Urinary bladder (tissue), 4 donors: ENCODE measurements at places on chromosomes 2 and 18.

- no peak for DNase-seq
Observed at GRCh38 chr18:6859676-6860422, 130.3 kb downstream of the ARHGAP28 start.

- DNase-seq, result no peak
Observed at GRCh38 chr2:54120950-54121349, 5.5 kb downstream of the ACYP2 start.

DNA sequence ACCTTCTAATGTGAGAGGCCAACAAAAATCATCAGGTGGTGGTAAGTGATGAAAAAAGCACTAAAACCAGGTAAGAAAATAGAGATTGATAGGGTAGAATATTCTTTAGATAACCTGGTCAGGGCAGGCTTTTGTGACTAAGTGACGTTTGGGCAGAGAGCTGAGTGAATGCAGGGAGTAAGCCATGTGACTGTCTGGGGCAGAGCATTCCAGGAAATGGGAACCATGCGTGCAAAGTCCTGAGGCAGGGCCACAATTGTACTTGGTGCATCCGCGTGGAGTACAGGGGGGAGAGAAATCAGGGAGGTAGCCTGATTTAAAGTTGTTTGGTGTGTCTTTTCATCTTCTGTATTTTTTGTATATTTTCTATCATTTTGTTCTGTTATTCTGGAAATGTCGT lies 102.5 kb downstream of the LYPD6B start:
- DNase-seq, result no peak

- no peak for DNase-seq
Observed at GRCh38 chr2:127170021-127170420, 50.1 kb downstream of the CYP27C1 start.

DNA sequence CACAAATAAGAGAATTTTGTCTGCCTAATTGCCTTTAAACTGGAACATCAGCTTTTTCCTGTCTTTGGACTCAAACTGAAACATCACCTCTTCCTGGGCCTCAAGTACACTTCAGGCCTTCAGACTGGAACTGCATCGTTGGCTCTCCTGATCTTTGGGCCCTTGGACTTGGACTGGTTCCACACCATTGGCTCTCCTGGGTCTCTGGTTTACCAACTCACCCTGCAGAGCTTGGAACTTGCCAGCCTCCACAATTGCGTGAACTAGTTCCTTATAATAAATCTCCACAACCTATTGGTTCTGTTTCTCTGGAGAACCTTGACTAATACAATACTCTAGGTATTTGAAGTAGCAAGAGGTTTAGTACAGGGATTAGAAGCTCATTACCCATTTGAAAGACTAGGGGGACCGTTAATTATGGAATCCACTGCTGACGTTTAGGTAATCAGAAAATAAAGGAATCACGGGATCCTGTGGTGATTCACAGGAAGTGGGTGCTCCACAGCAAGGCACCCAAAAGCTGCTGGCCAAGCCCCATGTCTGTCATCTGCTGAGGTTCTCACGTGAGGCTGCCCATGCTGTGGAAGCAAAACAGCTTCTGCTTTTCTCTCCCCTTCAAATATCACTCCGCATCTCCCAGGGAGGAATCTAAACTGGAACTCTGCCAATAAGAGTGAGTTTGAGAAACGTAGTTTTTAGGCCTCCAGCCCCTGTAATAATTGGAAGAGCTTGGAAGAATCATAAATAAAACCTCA lies 20.0 kb upstream of the SGPP2 start:
- no peak for DNase-seq

GRCh38 chr2:8337321-8337720 lies 344.5 kb upstream of the ID2 start:
- DNase-seq, result no peak

GRCh38 chr2:62305421-62306176 lies 109.7 kb downstream of the B3GNT2 start:
- no peak for DNase-seq

DNA sequence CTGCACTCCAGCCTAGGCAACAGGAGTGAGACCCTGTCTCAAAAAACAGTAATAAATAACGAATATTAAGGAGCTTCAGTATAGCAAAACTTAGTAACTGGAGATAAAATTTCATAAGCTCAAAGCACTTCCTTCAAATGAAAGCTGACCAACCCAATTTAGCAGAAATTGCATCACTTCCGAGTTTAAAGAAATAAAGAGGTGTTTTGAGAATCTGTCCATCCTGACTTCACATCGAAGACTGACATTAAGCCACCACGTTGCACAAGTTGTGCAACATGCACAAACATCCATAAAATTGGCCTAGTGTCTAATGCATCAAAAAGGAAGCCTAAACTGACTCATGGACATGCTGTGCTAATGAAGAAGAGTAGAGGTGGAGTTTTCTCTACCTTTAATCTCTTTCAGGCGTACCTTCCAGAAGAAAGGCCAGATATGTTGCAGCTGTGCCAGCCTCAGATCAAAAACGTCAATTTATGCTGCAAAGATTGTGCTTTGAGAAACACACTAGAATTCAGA lies 7.7 kb upstream of the DSG3 start:
- no peak for DNase-seq

GRCh38 chr2:181575650-181576025 lies 81.3 kb downstream of the CERKL start:
- DNase-seq, result no peak

- no peak for DNase-seq
Observed at GRCh38 chr2:198775737-198776136, 682.0 kb downstream of the SATB2 start.

DNA sequence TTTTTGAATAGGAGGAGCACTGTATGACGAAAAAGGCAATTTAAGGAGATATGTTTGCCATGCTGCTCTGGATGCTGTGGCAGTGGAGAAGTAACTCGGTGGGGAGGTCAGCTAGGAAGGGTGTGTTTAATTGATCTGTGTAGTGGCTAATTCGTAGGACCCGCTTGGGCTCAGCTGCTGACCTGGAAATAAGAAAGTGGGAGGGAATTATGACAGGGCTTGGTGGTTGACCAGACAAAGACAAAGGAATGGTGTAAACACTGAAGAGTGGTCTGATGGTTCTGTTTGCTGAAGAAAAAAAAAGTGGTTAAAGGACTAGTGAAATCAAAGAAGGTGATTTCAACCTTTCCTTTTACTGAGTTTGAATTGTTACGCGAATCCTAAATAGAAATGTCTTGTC lies 146.0 kb downstream of the MAP4K4 start:
- DNase-seq, result no peak

- no peak for DNase-seq
Observed at GRCh38 chr2:127342101-127342500, 45.7 kb downstream of the MAP3K2 start.

DNA sequence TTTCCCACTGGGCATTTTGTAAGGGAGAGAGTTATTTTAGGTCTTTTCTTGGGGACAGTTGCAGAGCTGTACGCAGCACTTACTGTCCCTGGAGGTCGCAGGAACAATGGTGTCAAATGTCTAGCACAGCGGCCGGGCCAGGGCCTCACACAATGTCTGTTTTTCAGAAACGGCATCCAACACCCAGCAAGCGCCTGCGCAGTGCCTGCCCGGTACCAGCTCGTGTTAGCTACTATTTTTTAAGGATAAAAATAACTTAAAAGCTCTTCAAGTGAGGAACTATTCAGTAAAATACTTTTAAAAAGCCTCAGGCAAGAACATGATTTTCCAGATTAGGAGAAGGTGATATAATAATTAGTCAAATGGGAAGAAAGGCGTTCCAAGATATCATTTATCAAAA lies 90.0 kb downstream of the MBP start:
- no peak for DNase-seq

DNA sequence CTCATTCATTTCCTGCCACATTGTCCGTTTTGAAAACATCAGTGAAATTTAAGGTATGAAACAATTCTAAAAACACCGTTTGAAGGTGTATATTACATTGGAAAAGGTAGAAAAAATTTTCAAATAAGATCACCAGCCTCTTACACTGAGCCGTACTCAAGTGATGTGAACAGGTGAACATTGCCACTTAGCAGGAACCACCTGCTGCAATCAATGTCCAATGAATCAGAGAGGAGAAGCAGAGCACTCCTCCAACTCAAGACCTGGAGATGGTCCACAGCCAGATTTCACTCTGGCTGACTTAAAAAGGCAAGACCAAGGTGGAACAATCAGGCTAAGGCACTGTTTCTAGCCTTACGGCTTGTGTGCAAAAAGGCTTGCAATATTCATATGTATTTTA lies 110.3 kb upstream of the TTN start:
- no peak for DNase-seq

DNA sequence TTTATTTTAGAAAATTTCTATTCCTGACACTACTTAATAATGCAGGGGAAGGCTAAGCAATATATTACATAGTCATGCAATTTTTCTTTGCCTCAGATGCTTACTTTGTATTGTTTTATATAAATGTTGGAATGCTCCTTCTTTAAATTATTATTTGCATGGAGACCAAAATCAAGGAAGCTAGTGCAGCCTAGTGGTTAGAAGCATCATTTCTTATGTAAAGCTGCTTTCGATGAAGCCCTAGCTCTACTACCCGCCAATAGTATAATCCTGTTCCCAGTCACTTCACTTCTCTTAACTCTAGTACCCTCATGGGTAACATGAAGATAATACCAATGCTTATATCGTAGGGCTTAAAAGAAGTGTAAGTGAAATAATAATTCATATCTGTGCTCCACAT lies 198.9 kb downstream of the LRATD1 start:
- DNase-seq, result no peak

- no peak for DNase-seq
Observed at GRCh38 chr18:79792096-79792987, 5.4 kb upstream of the KCNG2 start.

- no peak for DNase-seq
Observed at GRCh38 chr2:23566241-23567142, 181.5 kb downstream of the KLHL29 start.

DNA sequence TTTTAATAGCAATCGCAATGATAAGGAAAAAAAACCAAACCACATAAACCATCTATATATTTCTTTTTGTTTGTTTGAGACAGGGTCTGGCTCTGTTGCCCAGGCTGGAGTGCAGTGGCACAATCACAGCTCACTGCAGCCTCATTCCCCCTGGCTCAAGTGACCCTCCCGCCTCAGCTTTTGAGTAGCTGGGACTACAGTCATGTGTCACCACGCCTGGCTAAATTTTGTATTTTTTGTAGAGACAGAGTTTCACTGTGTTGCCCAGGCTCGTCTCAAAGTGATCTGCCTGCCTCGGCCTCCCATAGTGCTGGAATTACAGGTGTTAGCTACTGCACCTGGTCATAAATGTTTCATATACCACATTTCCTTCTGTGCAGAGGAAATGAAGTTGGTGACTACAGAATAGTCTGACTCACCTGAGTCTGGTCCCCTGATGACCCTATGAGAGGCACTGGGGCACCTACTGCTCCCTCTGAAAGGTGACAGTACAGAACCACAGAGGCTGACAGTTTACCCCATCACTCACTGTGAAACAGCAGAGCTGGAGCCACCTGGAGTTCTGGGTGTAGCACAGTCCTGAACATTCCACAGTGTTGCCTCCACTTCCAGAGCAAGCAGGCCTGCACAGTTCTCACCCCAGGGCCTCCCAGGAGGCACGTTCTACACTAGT lies 183.7 kb upstream of the PXDN start:
- DNase-seq, result no peak

- no peak for DNase-seq
Observed at GRCh38 chr2:240310201-240310600, 125.3 kb upstream of the GPC1 start.

GRCh38 chr2:171235262-171235881 lies 74.7 kb upstream of the TLK1 start:
- no peak for DNase-seq

DNA sequence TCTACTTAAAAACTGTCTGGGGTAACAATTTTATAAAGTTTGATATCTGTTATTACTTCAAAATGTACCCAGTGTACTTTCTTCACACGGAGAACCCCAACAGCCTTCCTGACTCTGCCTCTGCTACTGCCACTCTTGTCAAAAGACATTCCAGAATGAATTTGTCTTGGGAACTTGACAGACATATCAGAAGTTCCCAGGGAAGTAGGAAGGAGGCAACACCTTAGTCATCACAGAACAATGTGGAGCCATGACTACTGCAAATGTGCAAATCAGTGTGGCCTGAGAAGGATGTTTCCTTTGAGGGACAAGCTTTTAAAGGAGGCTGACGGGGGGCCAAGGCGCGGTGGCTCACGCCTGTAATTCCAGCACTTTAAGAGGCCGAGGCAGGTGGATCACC lies 133.8 kb upstream of the RNF152 start:
- DNase-seq, result no peak

DNA sequence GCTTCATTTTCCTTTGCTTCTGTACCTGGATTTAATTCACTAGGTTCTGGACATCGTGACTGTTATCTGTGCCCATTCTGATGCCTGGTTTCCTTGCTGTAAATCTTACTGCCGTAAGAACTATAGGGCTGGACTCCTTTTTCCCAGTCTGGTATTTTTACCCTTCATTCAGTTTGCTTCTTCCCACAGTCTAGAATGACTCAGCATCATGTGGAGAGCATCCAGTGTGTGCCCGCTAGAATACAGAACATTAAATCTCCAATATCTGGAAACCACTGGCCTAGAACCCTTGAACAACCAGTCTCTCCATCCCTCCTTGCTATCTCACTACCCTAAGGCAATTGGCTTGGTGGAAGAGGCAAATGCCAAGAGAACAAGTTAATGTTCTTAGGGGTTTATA lies 1075.4 kb upstream of the ZEB2 start:
- no peak for DNase-seq

DNA sequence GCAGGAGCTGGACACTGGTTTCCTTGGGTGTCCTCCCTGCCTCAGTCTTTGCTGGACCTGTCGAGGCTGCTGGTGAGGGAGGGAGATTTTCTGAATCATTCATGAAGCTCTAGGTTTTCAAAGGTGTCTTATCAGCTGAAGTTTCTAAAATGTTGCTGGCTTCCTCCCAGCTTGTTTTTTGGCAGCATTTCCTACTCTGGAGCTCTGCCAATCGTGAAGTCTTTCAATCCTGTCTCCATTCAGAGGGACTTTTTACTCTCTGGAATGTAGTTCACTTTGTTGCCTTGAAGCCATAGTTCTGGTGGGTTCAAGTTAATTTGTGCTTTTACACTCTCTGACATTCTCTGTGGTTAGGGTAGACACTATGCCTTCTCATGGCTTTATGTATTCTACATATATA lies 23.9 kb downstream of the SNTG2 start:
- no peak for DNase-seq

DNA sequence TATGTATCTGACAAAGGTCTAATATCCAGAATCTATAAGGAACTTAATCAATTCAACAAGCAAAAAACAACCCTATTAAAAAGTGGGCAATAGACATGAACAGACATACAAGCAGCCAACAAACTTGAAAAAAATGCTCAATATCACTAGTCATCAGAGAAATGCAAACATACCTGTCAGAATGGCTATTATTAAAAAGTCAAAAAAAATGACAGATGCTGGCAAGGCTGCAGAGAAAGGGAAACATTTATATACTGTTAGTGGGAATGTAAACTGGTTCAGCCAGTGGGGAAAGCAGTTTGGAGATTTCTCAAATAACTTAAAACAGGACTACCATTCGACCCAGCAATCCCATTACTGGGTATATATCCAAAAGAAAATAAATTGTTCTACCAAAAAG lies 21.6 kb downstream of the SESTD1 start:
- DNase-seq, result no peak

- DNase-seq, result no peak
Observed at GRCh38 chr2:241286348-241287090, 29.0 kb downstream of the HDLBP start.
